ENCODE measurements at places on chromosomes 3 and 15.

- DNase-seq = no peak
These were observed 87.0 kb upstream of the STT3B start for GRCh38 chr3:31445701-31446100.

DNA sequence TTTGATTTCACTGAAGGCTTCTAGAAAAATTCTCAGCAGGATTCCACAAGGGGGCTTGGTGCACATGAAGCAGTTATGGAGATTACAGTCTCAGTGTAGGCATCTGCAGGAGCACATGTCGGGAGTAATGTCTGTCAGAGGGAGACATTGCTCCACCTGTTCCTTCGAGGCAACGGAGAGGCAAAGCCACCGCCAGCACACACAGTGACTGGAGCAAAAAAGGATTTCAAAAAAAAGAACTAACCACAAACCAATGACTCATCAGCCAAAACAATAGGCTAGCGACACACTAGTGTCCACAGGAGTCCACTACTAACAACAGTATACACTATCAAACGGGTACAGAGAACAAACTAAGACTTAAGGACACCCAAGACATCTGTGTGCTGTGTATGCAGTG lies 68.9 kb downstream of the NPTN start:
- DNase-seq = no peak

DNA sequence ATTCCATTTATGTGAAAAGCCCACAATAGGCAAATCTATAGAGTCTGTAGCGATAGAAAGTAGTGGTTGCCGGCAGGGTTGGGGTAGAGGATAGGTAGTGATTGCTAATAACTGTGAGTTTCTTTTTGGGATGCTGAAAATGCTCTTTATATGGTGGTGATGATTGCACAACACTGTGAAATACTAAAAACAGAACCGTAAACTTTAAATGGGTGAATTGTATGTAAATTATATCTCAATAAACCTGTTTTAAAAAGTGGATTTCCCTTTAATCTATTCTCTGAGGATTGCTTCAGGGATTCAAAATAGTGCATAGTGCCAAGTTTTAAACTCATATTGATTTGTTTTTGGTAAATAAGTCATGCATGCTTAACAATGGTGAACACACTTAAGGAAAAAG lies 140.2 kb downstream of the LPP start:
- no peak for DNase-seq

- no peak for DNase-seq
These were observed 248.8 kb upstream of the CDIN1 start for GRCh38 chr15:36330598-36330997.

DNA sequence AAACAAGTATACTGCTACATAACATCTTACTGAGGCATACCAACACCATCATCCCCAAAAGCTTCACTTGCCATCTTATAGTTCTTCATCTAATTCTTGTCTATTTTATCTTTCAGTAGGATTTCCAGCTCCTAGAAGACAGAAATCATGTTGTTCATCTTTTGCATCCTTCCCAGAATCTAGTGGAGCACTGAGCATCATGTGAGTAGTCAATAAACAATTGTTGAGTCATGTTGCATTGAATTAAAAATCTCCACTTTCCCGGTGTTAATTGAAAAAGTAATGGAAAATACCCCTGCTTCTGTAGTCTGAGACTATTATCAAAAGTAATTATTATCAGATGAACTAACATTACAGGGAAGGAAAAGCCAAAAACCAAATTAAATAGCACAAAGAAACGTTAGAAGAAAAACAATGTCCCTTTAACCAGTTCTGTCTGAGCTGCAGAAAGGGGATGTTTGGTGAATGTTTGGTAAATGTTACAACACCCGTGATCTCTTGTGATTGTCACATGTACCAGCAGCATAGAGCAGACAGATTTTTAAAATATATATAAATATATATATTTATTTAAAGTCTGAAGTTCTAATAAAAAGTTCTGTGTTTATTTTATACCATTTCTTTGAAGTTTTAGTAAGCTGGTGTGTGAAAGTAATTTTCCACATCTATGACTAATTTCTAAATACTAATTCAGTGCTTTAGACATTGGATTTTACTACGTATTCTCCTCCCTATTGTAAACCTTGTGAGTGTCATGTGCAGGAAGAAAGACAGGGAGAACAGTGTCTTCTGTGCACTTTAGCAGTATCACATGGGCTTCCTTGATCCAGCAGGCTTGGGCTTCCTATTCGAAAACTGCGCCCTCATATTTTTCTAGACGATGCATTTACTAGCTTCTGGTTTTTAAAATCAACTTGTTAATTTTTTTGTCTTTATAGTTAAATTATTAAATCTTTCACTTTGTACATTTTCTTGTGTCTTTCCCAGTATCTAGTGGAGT lies 85.6 kb downstream of the RAP2B start:
- no peak for DNase-seq

GRCh38 chr15:38972831-38973230 lies 408.2 kb upstream of the RASGRP1 start:
- DNase-seq = no peak

GRCh38 chr15:27119695-27120266 lies 148.8 kb downstream of the GABRG3 start:
- DNase-seq = no peak

DNA sequence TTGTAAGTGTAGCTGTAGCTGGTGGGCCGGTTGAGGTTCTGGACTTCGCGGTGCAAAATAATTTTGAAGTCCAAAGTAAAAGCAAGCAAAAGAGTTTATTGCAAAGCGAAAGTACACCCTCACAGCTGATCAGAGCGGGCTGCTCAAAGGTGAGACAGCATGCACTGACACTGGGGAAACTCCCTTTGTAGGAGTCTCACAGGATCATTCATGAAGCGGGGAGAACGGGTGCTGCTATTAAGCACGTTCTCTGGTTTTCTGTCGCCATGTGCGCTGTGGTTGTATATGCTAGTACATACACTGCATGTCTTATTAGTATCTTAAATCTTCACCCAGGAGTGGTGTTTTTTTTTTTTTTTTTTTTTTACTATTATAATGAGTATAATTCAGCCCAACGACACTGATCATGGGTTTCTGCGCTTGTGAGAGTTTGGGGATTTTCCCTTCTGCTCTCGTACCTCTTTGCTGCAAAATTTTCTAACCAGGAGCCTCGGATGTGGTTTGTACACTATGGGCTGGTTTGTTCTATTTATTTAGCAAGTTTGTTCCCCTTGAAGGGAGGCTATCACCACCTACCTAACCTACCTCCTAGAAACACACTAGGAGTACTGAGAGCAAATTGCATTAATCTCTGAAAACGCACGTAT lies 1.4 kb upstream of the AP4E1 start:
- peak; percentile 75 for DNase-seq

Data from effector CD4-positive, alpha-beta T cell (primary cell).